ENCODE measurements at places on chromosomes 3 and 15. TPM values are rescaled to one million over a fixed set of nuclear protein-coding genes. Genes with fewer than 3 reads are reported as not detected.
A peak's percentile ranks its signal among the peaks of the same experiment; 100 is the strongest.

DNA sequence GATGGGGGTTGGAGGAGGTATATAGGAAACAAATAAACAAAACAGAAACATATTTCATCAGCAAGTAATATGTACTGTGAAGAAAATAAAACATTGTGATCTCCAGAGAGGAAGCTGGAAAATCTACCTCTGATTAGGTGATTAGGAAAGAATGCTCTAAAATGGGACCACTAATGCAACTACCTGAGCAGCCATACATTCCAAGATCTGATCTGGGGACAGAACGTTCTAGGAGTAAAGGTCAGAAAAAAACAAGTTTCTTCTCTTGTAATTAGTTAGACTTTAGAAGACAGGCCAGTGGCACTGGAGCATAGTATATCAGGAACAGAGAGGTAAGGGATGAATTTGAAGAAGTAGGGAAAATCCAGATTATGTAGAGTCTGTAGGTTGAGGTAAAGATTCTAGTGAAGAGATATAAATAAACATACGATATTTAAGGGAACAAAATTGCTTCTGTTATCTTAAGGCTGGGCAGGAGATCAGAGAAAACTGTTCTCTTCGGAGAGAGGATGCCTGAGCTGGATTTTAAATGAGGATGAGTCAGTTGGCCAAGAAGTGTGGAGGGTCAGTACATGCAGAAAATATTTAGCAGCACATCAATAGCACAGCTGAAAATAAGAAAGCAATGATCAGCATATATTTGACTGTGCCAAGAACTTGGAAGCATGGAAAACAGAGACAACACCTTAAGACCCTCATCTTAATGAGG, 429.5 kb downstream of the NLGN1 start:
- DNase-seq, result no peak
- H3K27ac ChIP-seq, result no peak overlapping the region
- H3K4me1 ChIP-seq, result no peaks in the 10 kb centered on the region
- no peak overlapping the region for H3K4me3 ChIP-seq
- no peaks in the 10 kb centered on the region for H3K36me3 ChIP-seq
- H3K27me3 ChIP-seq, result no peaks in the 10 kb centered on the region

The AMT gene
- 58.3 TPM for total RNA-seq

The SLCO3A1 gene
- total RNA-seq, result 4.8 TPM

- no peaks in the 10 kb centered on the region for H3K27me3 ChIP-seq
- H3K27ac ChIP-seq, result peak overlapping the region; percentile 81
- H3K36me3 ChIP-seq, result no peaks in the 10 kb centered on the region
- DNase-seq, result peak; percentile 23
Measured at GRCh38 chr3:194537732-194538247, 51.0 kb upstream of the ATP13A3 start.

DNA sequence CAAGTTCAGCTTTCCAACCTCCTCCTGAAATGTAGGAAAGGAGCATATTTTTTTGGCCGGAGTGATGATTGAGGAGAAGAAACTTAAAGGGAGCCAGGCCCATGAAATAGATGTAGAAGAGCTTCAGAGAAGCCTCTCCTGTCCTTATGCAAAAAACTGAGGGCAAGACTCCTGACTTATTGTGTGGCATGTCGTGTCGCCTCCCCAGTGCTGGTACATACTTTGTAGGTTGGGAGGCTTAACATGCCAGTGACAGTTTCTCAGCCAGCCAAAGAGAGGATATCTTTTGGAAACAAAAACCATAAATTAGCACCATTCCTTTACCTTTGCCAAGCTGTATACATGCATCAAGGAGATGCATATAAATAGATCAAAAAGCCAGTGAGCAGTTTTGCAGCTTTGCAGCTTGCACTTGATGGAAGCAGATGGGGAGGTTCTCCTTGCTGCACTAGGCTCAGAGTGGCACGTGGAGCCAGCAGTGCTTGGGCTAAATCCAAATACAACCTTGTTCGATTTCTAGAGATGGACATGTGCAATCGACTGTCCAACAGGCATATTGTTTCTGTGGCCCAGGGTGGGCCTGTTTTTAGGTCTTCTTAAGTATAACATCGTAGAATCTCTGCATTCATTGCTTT, 10.2 kb downstream of the SLCO3A1 start:
- DNase-seq, result no peak
- H3K27ac ChIP-seq, result no peak overlapping the region
- H3K4me3 ChIP-seq, result no peak overlapping the region
- H3K36me3 ChIP-seq, result no peaks in the 10 kb centered on the region

GRCh38 chr3:8371085-8371551, 130.5 kb upstream of the LMCD1 start:
- H3K4me1 ChIP-seq, result no peaks in the 10 kb centered on the region
- DNase-seq, result no peak
- H3K27ac ChIP-seq, result no peak overlapping the region
- no peaks in the 10 kb centered on the region for H3K36me3 ChIP-seq
- no peaks in the 10 kb centered on the region for H3K27me3 ChIP-seq

DNA sequence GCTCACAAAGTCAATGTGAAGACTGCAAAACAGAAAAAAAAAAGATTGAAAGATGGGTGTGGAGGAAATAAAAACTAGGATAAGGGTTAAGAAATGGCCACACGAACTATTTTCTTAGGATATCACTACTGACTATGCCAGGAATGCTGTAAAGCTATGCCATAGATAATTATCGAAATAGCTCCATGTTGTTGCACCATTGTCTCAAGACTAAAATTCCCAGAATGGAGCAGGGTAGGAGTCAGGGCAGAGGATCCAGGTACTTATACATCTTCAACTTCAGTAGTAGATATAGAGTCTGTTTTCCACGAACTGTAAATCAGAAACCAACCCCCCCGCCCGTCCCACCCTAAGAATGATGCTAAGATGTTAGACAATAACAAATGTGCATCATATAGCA, 302.2 kb downstream of the NAALADL2 start:
- no peak overlapping the region for H3K4me3 ChIP-seq
- H3K4me1 ChIP-seq, result no peaks in the 10 kb centered on the region
- H3K36me3 ChIP-seq, result no peaks in the 10 kb centered on the region
- no peak overlapping the region for H3K27ac ChIP-seq
- no peaks in the 10 kb centered on the region for H3K27me3 ChIP-seq

DNA sequence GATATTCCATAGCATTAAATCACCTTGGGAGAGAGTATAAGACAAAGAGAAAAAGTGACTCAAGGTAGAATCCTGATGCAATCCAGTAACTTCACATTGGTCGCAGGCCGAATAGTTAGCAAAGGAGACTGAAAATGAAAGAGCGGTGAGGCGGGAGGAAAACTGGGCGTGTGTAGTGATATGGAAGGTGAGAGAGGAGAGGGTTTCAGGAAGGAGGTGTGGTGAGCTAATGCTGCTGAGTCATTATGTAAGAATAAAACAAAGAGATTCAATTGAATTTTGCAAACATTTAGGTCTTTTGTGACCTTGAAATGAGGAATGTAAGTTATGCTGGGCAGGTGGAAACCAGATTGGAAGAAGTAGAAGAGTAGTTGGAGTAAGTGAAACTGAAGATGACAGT, 235.3 kb downstream of the C3orf38 start:
- H3K4me3 ChIP-seq, result no peak overlapping the region
- no peak overlapping the region for H3K27ac ChIP-seq
- no peak for DNase-seq
- no peaks in the 10 kb centered on the region for H3K36me3 ChIP-seq
- H3K4me1 ChIP-seq, result no peaks in the 10 kb centered on the region
- no peaks in the 10 kb centered on the region for H3K27me3 ChIP-seq

DNA sequence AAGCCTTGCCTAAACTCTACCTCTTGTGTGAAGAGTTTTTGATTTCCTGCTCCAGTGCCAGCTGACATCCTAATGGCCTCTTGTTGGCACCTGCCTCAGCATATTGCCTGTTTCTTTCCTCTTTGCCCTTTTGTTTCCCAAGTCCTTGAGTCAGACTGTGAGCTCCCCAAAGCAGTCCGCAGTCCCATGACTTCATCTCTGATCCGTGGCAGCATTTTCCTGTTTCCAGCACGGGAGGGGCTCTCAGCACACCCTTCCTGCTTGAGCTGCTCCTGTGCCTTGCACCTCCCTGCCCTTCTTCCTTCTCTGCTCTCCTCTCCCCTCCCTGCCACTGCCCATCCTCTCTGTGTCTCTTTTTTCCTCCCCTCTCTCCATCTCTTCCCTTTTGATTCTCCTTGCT, 179.6 kb downstream of the EPHB1 start:
- H3K27me3 ChIP-seq, result no peaks in the 10 kb centered on the region
- no peaks in the 10 kb centered on the region for H3K4me1 ChIP-seq
- H3K4me3 ChIP-seq, result no peak overlapping the region
- no peak for DNase-seq
- H3K36me3 ChIP-seq, result no peaks in the 10 kb centered on the region

DNA sequence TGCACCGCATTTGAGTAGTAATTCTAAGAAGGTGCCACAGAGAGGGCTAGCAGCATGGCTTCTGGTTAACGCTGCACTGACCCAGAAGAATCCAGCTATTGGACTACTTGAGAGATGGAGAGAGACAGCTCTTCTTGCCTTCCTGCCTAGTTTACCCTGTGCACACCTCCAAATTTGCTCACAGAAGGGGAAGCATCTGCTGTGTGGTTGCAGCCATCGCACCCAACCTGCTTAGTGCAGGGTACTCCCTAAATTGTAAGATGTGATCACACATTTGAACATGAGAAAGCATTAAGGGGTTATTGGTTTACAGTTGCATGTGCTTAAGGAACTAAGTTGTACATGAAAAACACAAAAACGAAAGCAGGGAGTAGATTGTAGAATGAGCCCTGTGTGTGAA, 122.1 kb downstream of the FOXB1 start:
- H3K27ac ChIP-seq, result no peak overlapping the region
- DNase-seq, result no peak
- H3K4me3 ChIP-seq, result no peak overlapping the region
- no peaks in the 10 kb centered on the region for H3K27me3 ChIP-seq
- H3K4me1 ChIP-seq, result no peaks in the 10 kb centered on the region

DNA sequence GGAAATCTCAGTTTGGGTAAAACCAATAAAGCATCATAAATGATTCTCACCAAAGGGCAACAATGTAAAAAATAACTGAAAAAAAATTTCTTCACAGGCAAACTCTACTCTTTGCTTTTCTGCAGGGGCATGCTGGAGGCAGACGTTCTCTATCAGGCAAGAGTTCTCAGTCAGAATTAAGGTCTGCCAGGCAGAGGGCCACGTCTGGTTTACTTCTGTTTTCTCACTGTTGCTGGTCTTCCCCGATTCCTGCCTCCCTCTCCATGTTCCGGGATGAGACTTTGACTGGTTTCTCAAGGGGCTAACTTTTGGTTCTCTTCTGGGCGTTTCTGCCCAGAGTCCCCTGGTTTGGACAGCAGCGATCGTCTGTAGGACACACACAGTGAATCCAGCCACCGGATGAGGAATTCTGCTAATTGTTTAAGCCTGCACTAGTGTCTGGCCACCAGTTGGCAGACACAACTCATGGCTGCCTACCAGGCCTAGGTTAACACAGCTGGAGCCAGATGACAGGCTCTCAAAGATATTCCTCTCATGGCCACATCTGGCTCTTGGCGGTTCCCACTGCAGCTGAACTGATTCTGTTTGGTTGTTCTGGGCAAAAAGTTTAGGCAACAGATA, 273.1 kb downstream of the FOXP1 start:
- DNase-seq, result peak; percentile 14
- H3K27ac ChIP-seq, result peak overlapping the region; percentile 63
- H3K27me3 ChIP-seq, result no peaks in the 10 kb centered on the region
- H3K4me3 ChIP-seq, result no peak overlapping the region
- H3K36me3 ChIP-seq, result no peaks in the 10 kb centered on the region

- H3K27me3 ChIP-seq, result no peaks in the 10 kb centered on the region
- no peak within 1 kb of the TSS for H3K4me3 ChIP-seq
- DNase-seq, result peak; percentile 11
- no peaks in the 10 kb centered on the region for H3K36me3 ChIP-seq
- H3K4me1 ChIP-seq, result peaks cover 10% of the 10 kb centered on the region
Measured at GRCh38 chr15:82805994-82806406, at the start of gene FSD2. Gene FSD2, minus strand, starts transcription at chr15:82806069. Its CDS starts 18,679 bp downstream, at chr15:82787390.

The CIDEC gene
- 1.00 TPM for total RNA-seq

DNA sequence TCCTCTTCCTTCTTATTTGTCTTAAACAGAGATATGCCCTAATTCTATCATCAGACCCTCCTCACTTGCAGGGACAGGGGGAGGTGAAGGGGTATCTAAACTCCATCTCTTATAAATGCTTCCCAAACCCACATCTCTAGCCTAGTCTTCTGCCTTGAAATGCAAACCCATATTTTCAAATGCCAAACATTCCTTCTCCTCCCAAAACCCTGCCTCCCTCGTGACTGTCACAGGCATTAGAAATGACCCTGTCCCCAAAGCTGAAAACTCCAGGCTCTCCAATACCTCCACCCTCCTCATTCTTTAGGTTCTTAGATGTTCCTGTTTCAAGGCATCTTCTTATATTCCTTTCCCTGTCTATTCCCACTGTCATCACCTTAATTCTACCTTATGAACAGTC, 191.0 kb downstream of the ERC2 start:
- H3K4me1 ChIP-seq, result no peaks in the 10 kb centered on the region
- H3K27ac ChIP-seq, result no peak overlapping the region
- no peaks in the 10 kb centered on the region for H3K27me3 ChIP-seq
- H3K4me3 ChIP-seq, result no peak overlapping the region

The GASK1A gene
- 5.9 TPM for total RNA-seq

DNA sequence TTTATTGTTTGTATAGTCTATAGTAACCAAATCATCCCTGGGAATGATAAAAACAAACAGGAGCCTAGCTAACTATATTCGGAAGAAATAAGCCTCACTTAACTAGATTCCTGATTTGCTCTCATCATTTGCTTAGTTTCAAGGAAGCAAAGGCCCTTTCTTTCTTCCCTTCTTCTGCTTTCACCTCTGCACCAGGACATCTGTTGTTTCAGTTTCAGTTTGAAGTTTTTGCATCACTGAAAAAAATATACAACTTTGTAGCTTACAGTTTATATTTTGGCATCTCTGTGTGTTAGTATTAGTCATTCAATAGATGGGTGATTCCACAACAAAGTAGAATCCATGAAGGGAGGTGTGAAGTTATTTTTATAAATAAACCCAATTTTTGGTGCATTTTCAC, 113.6 kb upstream of the SNTN start:
- H3K4me3 ChIP-seq, result no peak overlapping the region
- no peak overlapping the region for H3K27ac ChIP-seq
- no peak for DNase-seq
- no peaks in the 10 kb centered on the region for H3K27me3 ChIP-seq
- no peaks in the 10 kb centered on the region for H3K4me1 ChIP-seq
- no peaks in the 10 kb centered on the region for H3K36me3 ChIP-seq
